ENCODE measurements at places on chromosomes 3 and 15.
A peak's percentile ranks its signal among the peaks of the same experiment; 100 is the strongest.

DNA sequence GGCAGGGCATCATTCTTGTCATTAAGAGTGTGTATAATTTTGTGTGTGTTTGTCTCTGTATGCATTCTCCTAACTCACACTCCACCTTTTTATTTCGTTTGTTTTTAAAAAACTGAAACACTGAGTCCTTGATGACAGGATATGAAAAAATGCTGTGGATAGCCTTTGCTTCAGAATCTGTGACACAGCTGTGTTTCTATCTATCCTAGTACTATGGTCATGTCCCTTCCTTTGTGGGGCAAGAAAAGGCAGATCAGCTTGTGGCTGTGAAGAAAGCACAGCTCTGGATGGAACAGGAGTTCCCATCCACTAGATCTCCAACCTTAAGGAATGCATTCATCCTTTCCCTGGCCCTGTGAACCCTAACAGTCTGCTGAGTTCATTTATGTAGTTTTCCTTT is 60.3 kb downstream of the OTOL1 start:
- no peak for DNase-seq

DNA sequence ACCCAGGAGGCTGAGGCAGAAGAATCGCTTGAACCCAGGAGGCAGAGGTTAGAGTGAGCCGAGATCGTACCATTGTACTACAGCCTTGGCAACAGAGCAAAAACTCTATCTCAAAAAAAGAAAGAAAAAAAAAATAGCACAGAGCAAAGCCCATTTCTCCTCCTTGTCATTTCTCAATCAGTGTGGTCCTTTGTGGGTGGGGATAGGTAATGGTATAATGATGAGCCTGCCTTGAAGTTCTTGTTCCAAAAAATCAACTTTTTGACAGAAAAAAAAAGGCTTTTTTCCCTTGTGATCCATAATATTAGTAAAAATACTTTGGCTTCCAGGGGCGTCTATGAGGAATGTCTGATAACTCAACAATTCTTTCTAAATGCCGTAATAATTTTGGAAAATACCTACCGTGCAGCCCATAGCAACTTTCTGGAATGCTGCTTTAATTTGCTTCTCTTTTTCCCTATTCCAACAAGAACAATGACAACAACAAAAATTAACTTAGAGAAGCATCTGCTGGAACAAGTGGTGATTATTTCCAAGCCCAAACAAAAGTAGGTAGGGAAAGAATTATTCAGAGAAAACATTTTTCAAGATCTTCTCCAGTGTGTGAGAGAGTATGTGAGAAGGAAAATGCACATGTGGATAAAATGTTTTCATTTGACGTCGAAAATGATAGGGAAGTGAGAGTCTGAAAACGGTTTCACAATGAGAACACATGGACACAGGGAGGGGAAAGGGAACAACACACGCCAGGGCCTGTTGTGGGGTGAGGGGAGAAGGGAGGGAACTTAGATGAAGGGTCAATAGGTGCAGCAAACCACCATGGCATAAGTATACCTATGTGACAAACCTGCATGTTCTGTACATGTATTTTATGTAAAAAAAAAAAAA is 337.8 kb downstream of the RBMS3 start:
- DNase-seq, result no peak

- DNase-seq, result no peak
Observed at GRCh38 chr15:80873366-80873952, 94.3 kb downstream of the CEMIP start.

- no peak for DNase-seq
Observed at GRCh38 chr3:78742041-78742440, 1025.8 kb downstream of the ROBO1 start.

DNA sequence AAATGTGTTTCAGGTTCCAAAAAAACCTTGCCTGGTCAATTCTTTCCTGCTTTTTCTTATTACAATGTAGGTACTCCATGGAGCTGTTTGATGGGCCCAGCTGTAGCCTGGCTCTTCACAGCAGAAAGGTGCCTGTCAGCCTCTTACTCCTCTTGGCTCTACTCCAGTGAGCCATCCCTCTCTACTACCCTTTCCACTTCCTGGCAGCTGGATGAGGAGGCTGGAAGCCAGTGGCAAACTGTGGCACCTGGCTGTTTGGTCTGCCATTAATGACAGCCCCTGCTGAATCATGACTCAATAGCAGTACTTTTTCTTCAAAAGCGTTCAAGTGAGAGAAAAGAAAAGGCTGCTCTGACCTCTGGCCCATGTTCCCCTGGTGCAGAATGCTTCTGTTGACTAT is 618.1 kb downstream of the PYDC2 start:
- DNase-seq, result no peak

GRCh38 chr3:177610686-177611633 is 413.7 kb upstream of the TBL1XR1 start:
- DNase-seq, result no peak

GRCh38 chr15:40054855-40055575 is 16.0 kb upstream of the SRP14 start:
- DNase-seq, result peak; percentile 69
